ENCODE measurements at places on chromosomes 4 and X.
A peak's percentile ranks its signal among the peaks of the same experiment; 100 is the strongest.

DNA sequence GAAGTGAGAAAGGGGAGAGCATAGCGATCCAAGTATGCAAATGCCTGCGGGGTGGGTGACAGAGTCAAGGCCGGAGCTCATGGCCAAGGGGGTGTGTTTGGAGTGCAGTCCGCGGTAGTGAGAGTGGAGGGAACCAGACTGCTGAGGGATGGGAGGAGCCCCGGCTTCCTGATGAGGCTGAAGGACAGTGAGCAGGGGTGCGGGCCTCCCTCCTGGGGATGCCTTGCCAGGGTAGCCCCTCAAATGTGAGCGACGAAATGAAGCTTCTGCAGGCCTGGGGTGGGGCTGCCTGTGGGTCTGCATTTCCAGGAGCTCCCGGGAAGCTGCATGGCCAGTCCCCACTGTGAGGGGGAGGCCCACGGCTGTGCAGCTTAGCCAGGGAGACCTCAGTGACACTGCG, 45.0 kb downstream of the PSAPL1 start:
- DNase-seq, result peak; percentile 24

GRCh38 chr4:94714365-94715160, 43.2 kb upstream of the BMPR1B start:
- DNase-seq, result no peak

DNA sequence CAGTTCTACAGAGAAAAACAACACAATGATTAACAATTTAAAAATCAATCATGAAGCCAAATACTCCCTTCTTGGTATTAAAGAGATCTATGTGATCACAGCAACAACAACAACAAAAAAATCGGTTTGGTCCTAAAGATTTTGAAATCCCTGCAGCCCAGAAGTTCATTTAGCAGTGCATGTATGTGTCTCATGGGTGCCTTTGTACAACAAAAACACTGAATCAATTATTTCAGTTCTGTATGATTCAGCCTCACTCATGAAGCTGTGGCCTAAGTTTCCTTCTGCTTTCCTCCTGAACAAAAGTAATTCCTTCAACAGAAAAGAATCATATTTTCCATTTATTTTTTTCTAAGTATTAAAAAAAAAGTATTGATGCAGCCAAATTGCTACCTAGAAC, 393.4 kb upstream of the NDST3 start:
- no peak for DNase-seq

DNA sequence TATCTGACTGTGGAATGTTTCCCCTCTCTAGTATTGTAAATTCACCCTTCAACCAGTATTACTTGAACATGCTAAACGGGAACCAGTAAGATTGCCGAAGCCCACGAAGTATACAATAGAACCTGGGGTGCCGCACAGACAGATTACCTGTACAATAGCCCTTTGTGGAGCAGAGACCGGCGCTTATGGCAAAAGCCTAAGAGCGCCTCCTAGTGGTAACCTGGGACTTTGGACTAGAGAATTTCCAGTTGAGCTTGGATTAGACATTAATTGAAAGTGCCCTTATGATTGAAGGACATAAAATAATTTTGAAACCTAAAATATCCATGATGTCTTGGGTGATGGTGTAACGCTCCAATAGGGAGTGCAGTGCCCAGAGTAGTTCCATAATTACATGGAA, 14.1 kb downstream of the ZNF157 start:
- peak; percentile 50 for DNase-seq

GRCh38 chr4:111475001-111475400, 670.3 kb upstream of the FAM241A start:
- DNase-seq, result peak; percentile 37

DNA sequence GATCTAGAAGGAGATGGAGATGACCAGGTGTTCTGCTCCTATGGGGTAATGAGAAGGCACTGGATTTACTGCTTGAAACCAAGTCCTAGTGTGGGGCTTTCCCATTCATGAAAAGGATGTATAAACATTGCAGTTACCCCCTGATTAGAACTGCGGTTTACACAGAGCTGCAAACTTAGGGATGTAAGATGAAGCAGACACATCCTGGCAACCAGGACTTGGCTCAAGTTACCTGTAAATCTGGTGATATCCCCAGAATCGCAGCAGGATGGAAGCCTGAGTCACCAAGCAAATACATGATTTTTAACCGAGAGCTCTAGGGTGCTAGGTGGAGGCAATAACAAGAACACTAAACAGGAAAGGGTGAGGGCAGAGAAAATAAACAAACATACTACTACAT, 178.6 kb upstream of the MAMLD1 start:
- no peak for DNase-seq

DNA sequence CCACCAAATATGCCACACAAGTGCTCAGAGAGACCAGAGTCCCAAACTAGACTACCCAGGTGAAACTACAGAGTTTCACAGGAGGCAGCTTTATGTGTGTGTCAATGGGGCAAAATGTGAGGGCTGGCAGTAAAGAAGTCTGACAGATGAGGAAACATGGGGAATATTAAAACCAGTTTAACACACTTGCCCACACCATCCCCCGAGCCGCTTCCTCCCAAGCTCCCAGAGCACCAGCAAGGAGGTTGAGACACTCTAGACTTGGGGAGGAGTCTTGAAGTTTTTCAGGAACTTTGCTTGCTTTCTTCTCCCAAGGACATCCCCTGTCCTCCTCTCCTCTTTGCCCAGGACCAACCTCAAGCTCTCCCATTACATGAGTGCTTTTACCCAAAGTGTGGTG, 94.7 kb upstream of the SPRY1 start:
- DNase-seq, result no peak

- DNase-seq, result no peak
Observed at GRCh38 chr4:21819086-21819485, 129.5 kb downstream of the KCNIP4 start.

GRCh38 chr4:3202836-3203820, 45.8 kb upstream of the MSANTD1 start:
- no peak for DNase-seq

GRCh38 chrX:134294548-134294947, 57.6 kb downstream of the CCDC160 start:
- peak; percentile 4 for DNase-seq

DNA sequence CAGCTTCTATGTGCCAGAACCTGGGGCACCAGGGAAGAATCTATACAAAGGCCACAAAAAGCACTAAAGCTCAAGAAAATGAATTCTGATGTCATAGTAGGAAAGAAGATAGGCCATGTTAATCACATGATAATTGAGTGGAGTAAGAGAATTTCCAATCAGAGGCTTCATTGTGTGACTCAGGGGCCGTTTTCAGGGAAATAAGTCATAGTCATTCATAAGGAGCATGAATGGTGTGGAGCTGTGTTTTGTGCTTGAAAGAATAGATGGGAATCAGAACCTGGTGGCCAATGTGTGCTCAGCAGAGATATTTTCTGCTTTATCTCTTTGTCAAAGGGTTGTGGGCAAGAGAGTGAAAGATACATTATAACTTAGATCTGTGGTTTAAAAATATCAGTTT, 102.4 kb upstream of the ZDHHC15 start:
- DNase-seq, result no peak

- no peak for DNase-seq
Observed at GRCh38 chrX:111671668-111672067, 9.3 kb upstream of the ALG13 start.

- no peak for DNase-seq
Observed at GRCh38 chr4:153539422-153539821, 73.3 kb downstream of the TMEM131L start.

DNA sequence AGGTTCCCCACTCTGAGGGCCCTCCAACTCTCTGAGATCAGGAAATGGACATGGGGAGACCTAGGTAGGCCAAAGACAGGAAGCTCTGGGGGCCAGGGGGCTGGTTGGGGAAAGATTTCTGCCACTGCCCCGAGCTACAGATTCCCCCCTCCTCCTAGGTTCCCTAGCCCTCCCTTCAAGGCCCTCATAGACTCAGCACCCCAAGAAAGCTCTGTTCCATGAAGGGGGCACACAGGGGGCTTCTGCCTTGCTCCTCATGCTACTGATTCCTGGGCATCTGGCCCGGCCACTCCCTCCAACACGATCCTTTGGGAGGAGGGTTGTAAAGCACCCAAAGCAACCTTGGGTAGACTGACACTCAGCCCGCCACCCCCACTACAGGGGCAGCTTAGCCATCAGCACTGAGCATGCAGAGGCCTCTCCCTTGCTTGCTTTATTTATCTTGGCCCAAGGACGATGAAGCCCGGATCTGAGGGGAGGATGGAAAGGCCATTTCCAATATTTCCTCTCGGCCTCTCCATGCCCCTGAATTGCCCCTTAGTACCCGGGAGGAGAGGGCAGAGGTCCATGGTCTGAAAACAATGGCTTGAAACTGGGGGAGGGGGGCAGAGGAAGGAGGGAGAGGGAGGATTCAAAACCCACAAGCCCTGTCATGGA, 146.7 kb downstream of the PJA1 start:
- DNase-seq, result no peak

Measured in iPS-NIHi11 (cell line).